ENCODE measurements at places on chromosomes 11 and 22.
A peak's percentile ranks its signal among the peaks of the same experiment; 100 is the strongest.

DNA sequence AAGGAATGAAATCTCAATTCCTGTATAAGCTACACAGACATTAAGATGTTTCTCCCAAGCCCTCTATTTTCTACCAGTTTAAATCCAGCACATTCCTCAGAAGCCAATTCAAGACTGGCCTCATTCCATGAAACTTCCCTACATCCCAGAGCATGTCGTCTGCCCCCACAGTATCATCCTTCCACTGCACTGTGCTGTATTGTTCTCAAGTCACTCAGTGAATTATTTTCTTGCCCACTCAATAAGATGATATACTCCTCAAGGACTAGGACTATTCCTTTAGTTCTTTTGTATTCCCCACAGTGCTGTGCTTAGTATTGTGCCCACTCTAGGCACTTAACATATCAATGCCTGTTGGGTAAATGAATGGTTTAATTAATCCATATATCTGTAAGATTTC is 203.1 kb upstream of the BLID start:
- DNase-seq, result no peak

DNA sequence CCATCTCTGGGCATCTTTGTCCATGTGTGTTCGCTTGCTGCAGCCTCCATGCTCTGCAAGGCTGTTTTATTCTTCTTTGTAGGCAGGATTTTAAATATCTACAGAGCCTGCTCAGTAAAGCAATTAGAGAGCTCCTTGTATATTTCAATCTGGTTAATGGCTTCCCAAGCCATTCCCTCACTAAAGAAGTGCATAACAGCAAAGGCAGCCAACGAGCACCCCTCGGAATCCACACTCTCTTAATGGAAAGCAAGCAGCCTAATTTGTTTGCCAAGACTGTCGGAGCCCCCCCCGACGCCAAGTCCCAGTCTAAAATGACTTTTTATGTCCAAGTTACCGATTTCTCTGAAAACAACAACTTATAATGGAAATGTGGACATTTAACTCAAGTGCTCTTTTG is 123.6 kb downstream of the ARL14EP start:
- DNase-seq, result no peak

- DNase-seq, result no peak
These were observed 416.3 kb downstream of the BUD13 start for GRCh38 chr11:116356451-116356850.

GRCh38 chr11:42225664-42226063 is 766.2 kb upstream of the LRRC4C start:
- no peak for DNase-seq

DNA sequence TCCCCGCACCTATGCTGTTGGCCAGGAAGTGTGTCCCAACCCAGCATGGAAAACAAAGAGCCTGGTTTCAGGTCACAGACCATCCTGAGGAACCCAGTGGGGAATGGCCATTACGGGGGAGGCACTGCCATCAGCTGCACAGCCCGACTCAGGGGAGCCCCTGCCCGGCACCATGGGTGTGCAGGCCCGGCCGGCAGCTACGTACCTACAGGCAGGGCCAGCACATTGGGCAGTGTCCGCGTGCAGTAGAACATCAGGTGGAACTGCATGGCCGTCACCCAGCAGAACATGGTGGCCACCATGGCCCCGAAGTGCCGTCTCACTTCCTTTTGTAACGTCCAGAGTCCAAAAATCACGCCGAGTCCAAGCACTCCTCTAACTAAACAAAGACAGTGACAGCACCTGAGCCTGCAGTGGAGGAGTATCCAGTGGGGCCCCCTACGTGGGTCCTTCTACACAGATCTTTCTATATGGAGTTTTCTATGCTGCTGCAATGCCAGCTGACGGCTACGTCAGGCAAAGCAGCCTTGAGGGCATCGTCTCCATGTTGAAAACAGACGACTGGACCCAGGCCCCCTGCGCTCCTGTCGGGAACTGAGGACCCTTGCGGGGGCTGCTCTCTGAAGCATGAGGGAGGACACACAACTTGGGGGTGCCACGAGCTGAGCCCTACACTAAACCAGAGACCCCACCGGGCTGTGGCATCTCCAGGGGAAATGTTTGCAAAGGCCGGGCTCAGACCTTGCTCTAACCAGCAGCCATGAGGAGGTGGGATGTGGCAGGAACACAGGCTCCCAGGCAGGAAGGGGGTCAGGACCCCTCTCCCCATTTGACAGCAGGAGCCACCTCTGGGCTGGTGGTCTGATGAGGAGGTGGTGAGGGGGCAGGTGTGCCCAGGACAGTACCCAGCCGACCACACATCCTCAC is 7.7 kb downstream of the ALG12 start:
- DNase-seq, result no peak

DNA sequence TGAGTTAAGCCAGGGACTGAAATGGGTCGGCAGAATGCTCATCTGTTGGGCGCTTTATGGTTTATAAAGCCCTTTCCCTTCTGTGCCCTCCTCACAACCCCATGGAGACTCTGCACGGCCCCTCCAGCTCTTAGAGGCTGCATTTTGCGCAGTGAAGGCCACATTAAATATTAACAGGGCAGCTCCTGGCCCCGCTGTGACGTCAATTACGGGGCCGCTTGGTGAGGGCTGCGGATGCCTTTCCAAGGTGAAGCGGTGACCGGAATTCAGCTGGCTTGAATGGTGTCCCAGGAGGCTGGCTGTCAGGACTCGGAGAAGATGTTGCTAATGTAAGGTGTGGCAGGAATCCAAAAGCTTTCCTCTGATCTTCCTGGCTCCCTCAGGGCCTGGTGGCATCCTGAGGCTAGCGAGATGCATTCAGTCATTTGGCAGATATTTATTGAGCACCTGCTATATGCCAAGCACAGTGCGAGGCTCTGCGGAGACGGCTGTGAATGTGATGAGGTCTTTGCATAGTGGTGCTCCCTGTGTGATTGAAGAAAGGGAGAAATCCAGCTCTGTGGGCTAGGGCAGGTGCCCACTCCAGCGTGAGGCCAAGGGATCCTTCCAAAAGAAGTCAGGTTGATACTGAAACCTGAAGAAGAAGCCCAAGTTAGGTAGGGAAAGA is 10.4 kb upstream of the YWHAH start:
- no peak for DNase-seq

DNA sequence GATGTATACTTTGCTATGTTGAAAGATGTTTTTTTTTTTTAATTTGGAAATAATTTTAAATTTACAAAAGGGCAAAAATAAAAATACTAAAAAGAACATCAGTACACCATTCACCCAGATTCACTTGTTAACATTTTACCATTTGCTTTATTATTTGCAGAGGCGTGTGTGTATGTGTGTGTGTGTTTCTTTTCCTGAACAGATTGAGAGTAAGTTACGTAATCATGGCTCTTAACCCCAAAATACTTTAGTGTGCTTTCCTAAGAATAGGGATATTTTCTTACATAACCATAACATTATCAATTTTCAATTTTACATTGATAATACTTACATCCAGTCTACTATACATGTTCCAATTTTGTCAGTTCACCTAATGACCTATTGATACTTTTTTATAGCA is 91.5 kb upstream of the HORMAD2 start:
- DNase-seq, result no peak

GRCh38 chr11:33266393-33267215 is 9.4 kb downstream of the HIPK3 start:
- DNase-seq, result no peak

DNA sequence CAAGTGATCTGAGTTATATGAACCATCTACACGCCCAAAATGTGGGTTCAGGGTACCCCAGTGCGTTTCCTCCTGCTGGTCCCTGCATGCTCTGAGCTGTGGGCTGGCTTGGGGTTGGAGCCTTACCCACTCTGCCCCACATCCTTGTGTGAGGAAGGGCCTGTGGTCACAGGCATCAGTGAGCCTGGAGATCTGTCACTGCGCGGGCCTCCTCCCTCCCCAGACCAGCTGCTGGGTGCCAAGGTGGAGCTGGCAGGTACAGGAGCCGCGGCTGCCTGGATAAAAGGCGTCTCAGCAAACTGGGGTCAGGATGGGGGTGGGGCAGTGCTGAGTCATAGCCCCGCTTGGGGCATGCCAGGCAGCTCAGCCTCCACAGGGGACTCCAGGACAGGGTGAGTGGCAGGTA is 17.9 kb downstream of the GNAZ start:
- DNase-seq, result no peak

DNA sequence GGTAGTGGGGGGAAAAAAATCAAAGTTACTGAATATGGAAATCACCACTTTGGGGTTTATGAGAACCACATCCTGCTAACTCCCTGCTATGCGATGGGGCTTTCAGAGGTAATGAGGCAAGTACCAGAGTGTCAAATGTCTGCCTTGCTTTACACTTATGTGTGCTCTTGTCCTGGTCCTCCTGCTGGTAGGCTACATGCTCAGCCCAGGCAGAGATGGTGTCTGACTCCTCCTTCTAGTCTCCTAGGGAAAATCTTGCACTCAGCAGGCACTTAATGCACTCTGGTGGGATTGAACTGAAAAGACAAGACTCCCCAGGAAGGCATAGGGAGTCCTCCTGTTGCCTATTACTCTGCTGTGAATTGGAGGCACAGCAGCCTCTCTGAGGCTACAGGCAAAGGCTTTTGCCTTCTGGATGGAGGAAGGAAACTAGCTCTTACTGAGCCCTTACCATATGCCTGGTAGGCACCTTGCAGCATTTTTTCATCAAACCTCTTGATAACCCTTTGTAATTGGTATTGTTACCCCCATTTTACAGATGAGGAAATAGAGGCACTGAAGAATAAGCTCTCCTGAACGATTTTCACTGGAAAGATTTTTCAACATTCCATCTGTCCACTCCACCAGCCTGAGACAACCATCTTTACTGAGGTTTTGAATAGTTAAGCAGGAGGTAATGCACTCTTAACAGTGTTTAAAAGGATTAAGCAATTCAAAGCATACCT is 132.1 kb upstream of the PAX6 start:
- DNase-seq, result no peak

DNA sequence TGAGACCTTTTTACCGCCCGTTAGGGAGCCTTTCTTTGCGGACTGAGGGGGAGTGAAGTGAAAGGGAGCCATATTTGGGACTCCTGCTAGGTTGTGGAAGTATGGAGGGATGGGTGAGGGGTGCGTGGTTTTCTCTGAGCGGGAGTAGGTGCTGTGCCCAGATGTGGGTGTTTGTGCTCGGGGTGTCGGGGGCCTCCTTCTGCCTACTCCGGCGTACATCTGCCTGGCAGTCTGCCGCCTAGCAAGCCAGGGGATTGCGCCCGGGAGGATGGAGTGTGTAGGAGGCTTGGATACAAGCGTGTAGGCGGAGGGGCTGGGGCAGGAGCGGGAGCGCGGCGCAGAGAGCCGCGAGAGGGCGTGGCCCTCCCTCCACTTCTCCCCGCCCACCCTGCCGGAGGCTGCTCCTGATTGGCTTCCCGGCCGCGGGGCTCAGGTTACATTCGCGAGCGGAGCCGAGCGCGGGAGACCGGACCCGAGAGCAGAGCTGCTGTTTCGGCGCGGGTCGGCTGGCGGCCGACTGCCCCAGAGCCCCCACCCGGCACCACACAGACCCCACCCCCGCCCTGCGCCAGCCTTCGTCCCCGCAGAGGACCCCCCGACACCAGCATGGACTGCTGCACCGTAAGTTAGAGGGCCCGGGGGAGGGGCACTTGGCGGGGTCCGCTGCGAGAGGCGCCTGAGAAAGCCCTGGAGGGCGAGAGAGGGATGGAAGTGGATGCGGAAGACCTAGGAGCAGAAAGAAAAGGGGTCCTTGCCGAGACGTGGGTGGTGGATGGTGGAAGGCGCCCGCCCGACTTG is at the start of gene NRGN:
TSS of gene NRGN (plus strand) at position 464 of the 798 bp plus-strand sequence. CDS start at position 607, 143 bp downstream.
- peak; percentile 58 for DNase-seq

DNA sequence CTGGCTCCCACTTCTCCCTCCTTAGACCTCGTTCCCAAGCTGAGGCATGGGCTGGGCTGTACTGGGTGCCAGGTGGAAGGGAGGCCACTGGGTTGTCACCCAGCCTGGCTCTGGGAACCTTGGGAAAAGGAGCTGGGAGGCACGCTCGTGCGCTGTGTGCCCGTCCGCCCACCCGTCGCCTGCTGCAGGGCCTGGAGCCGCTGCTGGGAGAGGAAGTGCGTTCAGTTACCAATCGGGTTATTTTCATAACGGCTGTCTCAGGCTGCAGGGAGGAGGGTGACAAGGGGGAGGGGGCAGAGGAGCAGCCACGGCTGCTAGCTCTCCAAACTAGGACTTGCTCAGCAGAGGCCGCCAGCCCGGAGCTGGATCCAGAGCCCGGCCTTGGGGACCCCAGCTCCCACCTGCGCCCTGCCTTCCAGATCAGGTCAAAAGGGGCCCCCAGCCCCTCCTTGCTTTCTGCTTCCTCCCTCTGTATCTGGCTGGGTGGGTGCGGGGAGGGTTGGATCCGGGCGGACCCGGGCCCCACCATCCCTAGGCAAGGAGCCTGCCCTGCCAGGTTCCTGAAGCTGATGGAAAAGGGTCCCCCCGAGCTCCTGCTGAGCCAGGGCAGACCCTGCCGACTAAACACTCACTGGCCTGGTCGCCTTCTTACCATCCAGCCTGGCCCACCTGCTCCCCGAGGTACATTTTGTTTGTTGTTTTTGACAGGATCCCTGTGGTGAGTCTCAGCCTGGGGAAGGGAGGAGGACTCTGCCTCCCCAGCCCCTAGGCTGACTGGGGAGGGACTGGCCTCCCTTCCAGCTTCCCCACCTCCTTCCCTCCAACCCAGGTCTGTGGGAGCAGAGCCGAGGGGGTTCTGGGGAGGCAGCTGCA is 14.3 kb downstream of the DGKZ start:
- DNase-seq, result no peak

DNA sequence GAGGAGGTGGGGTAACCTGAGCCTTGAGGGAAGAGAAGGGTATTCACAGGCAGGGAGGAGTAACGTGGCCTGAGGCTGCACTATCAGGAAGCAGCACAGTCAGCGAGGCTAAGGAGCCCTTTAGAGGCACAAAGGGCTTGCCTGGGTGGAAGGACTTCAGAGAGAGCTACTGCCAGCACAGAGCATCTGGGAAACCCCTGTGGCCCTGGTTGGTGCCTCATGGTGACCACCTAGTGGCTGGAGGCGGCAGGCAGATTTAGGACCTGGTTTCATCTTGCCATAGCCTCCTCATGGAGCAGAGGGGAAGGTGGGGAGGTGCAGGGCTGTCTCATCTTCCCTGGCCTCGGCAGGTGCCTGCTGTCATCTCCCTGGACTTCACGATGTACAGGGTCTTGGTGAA is 64.5 kb downstream of the MPPED1 start:
- no peak for DNase-seq

DNA sequence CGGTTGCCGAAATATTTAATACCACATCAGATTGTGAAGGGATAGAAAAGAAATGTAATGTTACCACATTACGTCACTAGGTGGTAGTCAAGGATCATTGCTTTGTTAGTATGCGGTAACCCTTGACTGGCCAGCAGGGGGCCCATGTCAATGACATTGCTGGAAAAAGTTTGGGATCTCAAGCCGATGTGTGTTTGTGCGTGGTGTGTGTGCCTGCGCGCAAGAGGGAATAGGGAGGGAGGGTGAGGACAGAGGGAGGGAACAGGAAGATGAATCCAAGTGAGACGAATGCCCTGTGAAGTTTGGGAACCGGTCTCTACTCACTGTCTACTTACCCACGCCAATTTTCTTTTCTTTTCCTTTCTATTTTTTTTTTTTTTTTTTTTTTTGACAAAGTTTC is 10.7 kb upstream of the MRGPRX2 start:
- no peak for DNase-seq
